ENCODE measurements at places on chromosomes 6 and 20.

DNA sequence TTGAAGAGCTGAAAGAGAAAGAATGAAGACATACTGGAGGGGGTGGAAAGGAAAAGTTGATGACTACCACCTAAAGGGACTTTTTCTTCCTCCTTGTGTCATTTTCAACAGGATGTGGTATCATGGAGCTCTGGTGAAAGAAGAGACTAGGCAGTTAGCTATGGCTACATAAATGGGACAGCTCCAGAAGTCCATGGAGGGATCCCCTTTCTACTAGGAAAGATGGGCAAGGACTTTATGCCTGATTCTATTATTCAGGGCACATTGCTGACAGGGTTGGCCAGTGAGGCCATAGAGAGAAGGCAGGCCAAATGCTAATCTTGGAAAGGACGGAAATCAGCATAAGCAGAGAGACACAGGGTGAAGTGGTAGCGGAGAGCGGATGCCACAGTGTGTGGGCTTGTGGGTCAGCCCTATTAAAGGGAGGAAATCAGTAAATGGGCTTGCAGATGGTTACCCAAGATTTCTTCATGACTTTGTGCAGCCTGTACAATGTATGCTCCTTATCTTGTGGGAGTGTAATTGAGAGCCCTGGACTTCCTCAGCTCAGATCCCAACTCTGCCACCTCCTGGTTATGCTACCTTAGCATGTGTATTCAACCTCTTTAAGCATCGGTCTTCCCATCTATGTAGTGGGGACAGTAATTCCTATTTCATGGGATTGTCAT is 77.4 kb upstream of the TMEM170B start:
- DNase-seq, result peak; percentile 30

GRCh38 chr6:169962604-169963469 is 211.4 kb downstream of the ERMARD start:
- DNase-seq, result no peak

- no peak for DNase-seq
Measured at GRCh38 chr6:12785301-12785700, 68.7 kb downstream of the PHACTR1 start.

DNA sequence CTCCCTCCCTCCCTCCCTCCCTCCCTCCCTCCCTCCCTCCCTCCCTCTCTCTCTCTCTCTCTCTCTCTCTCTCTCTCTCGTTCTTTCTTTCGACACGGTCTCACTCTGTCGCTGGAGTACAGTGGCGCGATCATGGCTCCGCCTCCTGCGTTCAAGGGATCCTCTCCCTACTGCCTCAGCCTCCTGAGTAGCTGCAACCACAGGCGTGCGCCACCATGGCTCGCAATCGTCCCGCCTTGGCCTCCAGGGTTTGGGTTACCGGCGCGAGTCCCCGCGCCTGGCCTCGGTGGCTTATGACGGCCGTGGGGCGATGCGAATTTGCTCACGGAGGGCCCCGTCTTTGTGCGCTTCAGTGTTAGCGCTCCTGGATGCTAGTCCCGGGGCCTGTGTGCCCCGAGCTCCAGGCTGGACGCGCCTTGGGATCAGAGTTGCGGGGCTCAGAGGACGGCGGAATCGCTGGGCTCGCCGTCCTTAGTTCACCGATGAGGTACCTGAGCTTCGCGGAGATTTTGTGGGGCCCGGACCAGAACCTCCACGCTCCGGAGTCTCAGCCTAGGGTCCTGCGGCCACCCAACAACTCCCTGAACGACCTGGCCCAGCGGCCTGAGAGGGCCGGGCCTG is 45.2 kb downstream of the MCUR1 start:
- DNase-seq, result no peak

GRCh38 chr6:154605178-154605881 is 94.8 kb upstream of the CNKSR3 start:
- DNase-seq, result no peak

- no peak for DNase-seq
Measured at GRCh38 chr6:169575365-169575764, 126.5 kb downstream of the WDR27 start.

DNA sequence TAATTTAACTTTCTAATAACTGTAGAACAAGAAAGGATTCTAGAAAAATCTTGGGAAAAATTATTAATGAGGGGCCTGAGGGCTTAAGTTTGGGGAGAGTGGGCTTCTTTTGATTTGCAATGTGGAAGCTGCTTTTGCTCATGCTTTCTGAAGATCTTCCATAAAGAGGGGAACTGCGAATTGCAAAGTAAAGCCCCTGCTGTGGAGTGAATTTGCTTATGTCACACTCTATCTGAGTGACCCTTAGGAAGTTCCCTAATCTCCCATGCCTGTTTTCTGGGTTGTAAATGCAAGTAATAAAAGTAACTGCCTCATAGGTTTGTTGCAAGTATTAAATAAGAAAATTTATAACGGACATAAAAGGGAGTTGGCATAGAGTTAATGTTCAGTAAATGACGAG is 301.2 kb downstream of the PLCB1 start:
- DNase-seq, result no peak

GRCh38 chr6:139649732-139650131 is 275.3 kb upstream of the CITED2 start:
- no peak for DNase-seq

GRCh38 chr6:117007659-117008058 is 130.6 kb downstream of the RFX6 start:
- DNase-seq, result no peak

- DNase-seq, result no peak
Measured at GRCh38 chr20:49706630-49707091, 7.0 kb downstream of the B4GALT5 start.

Measured in fibroblast of skin of right quadriceps (primary cell).